ENCODE measurements at places on chromosomes 7 and 10.

GRCh38 chr7:121278120-121279021 is 50.4 kb upstream of the WNT16 start:
- no peak for DNase-seq

DNA sequence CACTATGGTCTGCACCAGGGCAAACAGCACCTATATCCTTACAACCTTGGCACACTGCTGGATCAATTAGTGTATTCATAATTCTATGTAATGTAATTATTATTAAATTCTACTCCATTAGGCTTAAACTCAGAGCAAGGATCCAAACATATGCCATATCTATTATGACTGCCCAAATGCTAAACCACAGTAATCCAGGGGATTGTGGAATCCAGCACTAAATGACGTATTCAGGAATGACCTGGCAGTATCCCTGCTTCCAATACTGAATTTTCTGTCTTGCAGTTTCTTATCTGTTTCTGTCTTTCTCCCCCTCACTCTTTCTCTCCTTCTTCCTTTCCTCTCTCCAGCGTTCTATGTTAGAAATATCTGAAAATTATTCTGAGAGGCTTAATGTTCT is 16.5 kb upstream of the UBE2D1 start:
- peak; percentile 61 for DNase-seq

GRCh38 chr10:3485057-3485686 is 299.8 kb downstream of the KLF6 start:
- DNase-seq: no peak

DNA sequence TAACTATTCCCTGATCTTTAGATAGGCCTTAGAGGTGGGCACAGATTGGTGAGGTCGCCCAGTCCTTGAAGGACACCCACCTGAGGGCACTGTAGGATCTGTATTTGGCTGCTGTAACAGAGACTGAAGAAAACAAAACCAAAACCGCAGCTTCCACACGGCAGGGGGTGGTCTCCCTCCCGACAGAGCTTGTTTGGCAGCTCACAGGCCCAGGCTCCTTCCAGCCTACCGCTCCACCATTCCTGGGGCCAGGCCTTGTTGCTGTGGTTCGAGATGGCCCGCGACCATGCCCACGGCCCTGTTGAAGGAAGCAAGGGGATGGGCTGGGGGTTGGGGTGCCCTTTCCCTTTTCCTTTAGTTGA is 30.4 kb downstream of the ZNF783 start:
- DNase-seq: peak; percentile 33

GRCh38 chr10:120644556-120645410 is 187.8 kb downstream of the PLPP4 start:
- DNase-seq: no peak

DNA sequence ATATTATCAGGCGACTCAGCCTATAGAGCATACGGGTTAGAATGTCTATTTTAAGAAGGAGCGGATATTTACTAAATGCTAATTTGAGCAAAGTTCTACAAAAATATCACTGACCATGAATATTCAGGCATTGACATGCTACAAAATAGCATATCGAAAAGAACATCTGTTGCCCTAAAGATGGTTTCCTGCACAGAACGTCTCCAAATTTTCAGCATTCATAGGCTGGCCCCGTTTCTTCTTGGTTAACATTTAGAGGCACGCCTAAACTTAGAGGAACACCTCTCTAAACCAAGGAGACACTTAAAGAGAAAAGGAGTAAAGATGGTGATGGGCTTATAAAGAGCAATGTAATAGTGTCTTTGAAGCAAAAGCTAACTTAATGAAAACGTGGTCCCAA is 1.3 kb upstream of the MINPP1 start:
- no peak for DNase-seq

GRCh38 chr10:95496951-95497350 is 64.2 kb downstream of the SORBS1 start:
- DNase-seq: no peak

- DNase-seq: no peak
These were observed 202.2 kb downstream of the DNAJB9 start for GRCh38 chr7:108771853-108772252.

DNA sequence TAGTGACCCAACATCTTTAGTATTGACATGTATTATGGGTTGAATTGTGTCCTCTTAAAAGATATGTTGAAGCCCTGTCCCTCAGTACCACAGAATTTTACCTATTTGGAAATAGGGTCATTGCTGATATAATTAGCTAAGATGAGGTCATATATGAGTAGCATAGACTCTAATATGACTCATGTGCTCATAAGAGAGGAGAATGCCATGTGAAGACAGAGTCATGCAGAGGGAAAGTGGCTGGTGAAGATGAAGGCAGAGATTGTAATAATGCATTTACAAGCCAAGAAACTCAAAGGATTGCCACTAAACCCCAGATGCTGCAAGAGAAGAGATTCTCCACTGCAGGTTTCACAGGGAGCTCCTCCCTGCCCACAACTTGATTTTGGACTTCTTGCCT is 496.4 kb downstream of the KIF20B start:
- DNase-seq: no peak

DNA sequence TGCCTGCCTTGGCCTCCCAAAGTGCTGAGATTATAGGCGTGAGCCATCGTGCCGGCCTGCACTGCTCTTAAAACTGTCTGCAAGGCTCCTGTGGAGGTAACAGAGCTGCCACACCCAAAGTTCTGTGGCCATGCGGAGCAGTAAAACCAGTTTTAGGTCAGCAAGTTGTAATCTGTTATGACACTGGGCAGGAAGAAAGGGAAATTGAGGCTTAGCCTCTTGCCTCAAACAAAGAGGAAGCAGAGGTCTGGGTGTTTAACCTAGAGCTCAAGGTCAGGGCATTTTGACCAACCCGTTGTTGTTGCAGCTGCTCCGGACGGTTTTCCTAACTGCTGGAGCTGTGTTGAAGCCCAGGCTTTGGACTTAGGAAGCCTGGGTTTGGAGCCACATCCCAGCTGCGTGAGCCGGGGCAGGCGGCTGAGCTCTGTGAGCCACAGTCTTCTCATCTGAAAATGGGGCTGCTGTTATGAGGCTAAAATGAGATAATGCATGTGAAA is 7.4 kb upstream of the RRP12 start:
- no peak for DNase-seq

GRCh38 chr7:131032786-131033185 is 294.9 kb upstream of the MKLN1 start:
- DNase-seq: no peak

DNA sequence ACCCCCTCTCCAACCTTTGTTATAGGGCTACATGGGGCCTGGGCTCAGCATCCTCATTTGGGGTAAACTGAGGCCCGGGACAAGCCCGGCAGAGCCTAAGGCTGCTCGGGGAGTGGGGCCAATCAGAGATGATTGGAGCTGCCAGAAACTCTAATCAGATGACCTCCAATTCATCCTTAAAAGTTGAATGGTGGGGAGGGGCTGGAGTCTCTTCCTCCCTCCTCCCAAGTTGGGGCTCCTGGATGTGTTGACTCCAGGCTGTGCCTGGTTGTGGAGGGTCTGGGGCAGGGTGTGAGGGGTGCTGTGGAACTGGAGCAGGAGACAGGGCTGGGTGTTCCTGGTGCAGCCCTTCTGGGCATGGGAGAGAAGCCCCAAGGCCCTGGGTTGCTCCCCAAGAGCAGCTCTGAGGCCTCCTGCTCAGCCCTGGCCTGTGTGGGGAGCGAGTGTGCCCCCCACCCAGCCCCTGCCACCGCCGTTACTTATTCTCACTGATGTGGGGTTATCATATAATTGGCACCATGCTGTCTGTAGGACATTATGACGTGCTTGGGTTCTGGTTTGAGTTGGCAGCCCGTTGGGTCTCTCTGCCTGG is 2.2 kb downstream of the BHLHA15 start:
- DNase-seq: peak; percentile 27

GRCh38 chr10:131207584-131208532 is 103.7 kb downstream of the TCERG1L start:
- DNase-seq: no peak

DNA sequence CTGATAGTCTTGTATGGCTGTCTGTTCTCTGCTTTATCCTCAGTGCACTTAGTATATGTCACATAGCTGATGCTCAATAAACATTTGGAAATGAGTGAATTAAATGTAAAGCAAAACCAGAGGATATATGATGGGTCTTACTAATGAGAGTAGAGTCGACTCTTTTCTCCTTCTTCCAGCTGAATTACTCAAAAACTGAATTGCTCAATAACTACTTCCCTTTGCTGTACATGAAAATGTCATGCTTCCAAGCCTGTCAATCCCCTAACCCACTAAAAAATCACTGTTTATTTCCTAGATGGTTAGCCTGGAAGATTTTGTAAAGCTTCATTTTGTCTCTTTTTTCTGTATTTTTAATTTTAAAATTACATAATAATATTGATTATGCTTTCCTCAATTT is 88.0 kb downstream of the OR13A1 start:
- no peak for DNase-seq

GRCh38 chr10:101000127-101000914 is 713 bp downstream of the LZTS2 start:
- DNase-seq: no peak

DNA sequence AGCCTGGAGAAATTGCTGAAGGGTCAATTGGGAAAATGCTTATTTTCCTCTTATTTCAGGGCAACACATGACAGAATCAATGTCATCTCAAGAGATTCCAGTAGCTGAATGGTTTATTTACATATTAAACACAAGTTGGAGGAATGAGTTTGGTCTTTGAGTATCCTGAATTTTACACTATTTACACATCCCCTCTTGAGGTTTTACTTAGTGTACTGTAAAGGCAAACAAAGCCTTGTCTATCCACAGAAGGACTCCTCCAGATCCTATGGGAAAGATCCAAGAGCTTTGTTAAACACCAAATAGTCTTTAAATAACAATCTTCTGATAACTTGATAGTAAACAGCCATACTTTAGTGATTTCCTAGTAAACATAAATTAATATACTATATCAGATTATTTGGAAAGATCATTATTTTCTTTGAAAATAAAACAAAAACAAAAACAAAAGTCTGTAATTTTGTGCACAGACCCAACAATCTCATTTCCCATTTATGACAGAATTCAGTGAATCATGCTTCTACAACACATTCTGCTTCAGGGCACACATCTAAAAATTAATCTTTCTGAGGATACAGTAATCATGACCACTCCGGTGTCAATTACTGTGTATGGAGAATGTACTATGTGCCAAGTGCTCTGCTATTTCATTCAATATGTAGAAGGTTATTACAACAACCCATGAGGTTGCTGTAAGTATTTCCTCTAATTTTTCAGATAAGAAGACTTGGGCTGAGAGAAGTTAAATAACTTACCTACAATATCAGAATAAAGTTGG is 575.0 kb upstream of the LRRTM3 start:
- DNase-seq: no peak

- no peak for DNase-seq
These were observed 204.6 kb downstream of the IMMP2L start for GRCh38 chr7:111357691-111358090.

DNA sequence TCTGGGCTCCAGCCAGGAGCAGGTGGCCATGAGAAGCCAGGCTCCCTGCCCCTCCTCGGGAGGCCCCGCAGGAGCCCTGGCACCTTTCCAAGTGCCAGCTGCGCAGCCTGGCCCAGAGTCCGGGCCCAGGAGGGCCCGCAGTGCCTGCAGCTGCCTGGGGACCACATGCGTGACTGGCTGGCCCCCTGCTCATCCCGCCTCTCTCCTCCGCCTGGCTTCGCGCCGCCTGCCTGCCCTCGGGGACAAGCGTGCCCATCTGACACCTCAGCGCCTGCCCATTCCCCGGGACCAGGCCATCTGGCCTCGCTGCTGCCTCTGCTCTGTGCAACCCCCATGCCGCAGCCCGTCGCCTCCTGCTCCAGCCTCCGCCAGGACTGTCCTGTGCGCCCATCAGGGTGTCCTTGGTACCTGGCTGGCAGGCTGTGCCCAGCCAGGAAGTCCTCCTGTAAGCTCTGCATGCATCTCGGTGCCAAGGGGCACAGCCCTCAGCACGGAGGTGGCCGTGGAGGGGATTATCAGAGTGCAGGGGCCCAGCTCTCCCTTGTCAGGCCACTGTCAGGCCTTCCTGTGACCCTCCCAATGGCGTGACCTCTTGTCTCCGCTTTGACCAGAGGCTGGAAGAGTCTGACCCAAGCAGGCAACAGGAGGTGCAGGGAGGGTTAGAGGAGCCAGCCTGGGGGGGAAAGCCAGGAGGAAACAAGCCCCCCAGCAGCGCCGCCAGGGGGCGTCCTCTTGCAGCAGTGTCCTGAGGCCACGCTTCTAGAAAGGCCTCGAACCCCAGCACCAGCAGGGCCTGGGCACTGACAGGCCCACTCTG is 50.5 kb downstream of the TMEM209 start:
- DNase-seq: peak; percentile 90

- DNase-seq: no peak
These were observed 133.6 kb upstream of the NPVF start for GRCh38 chr7:25361863-25362262.

DNA sequence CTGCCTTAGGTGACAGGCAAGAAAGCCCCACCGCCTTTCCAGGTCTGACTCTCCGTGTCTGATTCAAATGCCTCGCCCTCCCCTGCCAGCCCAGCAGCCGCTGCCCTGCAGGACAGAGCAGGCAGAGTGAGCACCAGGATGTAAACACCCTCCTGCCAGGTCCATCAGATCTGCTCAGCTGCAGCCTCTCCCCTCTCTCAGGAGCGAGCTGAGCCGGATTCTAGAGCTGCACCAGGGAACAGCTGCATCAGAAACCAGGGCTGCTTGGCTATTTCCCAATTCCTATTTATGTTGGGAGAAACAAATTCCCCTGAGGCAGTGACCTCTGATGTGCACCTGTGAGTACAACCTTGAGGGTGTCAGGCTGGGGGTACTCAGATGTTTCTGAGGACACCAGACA is 121.5 kb upstream of the ZMIZ1 start:
- DNase-seq: no peak

DNA sequence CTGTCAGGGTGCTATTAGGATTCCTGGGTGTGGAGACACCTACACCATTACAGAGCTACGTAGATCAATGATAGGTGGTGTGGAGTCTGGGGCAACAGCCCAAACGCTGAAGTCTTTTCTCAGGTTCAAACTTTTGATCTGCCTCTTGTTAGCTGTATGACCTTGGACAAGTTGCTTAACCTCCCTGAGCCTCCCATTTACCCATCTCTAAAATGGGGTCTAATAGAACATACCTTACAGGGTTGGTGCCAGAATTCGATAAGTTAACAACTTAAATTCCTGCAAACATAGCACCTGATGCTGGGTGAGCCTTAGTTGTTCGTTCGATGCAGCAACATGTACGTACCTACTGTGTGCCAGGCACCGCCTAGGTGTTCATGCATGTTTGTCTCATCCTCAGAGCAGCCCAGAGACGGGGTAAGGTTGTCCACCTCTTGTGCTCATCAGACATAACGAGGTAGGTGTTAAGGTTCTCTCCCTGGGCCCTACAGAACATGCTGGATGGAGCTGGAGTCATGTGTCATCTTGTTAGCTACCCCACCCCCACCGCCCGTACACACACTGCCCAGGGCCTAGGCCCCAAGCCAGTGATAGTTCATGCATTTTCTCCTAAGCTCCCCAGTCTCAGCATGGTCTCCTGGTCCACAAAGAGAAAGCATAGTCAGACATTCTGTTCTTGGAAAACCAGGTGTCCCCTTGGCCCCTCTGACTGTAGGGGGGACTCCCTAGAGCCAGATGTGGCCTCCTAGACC is 41.0 kb upstream of the SLC29A3 start:
- no peak for DNase-seq

All from D341Med (cell line).